GM12864 (cell line): ENCODE measurements at places on chromosomes 7 and 10.

DNA sequence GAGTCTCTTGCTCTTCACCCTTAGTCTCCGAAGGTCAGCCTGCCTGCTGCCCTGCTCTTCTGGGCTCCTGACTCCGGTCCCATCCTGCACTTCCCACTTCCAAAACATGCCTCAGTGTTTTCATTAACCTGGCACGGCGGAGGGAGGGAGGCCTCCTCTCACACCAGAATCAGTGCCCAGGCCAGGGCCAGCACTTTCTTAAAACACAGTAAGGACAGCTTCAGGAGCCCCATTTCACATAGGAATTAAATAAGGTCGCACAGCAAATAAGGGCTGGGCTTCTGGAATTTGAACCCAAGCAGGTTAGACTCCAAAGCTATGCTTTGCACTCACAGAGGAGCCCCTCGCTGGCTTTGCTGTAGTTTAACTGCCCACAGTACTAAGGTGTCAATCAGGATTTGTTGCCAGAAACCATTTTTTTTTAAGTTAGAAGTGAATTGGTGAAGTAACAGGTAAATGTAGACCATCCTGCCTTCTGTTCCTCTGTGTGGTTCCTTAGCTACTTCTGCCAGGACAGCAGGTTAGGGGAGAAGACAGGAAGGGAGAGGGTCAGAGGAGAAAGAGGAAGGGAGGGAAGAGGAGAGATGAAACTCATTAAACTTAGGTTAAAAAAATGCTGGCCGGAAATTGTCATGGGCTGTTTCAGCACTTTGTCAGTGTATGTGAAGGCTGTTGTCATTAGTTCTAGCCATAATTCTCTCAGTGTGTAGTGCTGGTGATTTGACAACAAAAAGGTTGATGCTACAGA is 1.1 kb downstream of the RASSF4 start:
- DNase-seq = no peak

- DNase-seq = no peak
Observed at GRCh38 chr7:134907639-134908038, 78.7 kb upstream of the AGBL3 start.

DNA sequence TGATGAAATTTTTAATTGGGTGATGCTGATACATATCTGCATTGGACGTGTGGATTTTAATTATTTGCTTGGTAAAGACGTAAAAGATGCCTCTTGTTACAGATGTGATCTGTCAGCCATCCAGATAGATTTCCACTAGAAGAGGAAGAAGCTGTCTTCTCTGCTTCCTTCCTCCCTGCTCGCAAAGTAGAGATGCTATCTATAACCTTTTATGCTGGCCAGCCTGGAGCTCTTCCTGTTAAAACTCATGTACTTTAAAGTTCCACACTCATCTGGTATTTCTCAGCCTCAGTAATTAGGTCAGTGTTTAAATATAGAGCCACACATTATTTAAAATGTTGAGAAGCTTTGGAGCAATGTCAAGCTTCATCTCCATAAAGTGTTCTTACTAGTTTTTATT is 51.2 kb upstream of the TMEM229A start:
- DNase-seq = no peak

GRCh38 chr10:1339396-1339795 is 283.2 kb downstream of the WDR37 start:
- DNase-seq = no peak

DNA sequence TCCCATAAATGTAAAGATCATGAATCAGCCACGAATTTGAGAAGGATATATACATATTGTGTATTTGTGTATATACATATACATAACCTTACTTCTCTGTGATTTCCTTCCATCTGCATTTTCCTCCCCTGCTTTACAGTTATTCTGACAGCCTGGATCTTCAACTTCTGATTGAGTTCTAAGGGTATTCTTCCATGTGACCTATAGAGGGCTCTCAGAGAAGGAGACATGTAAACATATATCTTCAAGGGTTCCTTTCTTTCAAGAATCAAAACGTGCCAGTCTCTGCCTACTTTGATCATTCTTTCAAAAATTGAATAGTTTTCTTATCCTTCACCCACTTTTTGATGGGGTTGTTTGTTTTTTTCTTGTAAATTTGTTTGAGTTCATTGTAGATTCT is 453.7 kb upstream of the POT1 start:
- no peak for DNase-seq

DNA sequence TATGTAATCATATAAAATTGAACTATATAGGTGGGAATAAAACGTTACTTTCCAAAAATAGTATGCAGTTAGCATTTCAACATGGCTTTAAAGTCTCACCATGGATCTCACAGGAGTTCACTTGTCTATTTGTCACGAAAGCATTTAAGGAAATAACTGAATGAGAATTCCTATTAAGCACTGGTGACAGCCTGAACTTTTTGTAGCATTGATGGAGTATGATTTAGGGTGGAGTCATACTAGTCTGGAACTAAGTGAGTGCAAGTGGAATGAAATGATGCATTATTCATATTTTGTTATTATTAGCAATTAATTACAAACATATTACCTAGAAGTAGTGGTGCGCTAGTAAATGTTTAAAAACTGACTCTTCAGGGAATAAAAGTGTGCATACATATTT is 26.0 kb upstream of the HIBADH start:
- no peak for DNase-seq

DNA sequence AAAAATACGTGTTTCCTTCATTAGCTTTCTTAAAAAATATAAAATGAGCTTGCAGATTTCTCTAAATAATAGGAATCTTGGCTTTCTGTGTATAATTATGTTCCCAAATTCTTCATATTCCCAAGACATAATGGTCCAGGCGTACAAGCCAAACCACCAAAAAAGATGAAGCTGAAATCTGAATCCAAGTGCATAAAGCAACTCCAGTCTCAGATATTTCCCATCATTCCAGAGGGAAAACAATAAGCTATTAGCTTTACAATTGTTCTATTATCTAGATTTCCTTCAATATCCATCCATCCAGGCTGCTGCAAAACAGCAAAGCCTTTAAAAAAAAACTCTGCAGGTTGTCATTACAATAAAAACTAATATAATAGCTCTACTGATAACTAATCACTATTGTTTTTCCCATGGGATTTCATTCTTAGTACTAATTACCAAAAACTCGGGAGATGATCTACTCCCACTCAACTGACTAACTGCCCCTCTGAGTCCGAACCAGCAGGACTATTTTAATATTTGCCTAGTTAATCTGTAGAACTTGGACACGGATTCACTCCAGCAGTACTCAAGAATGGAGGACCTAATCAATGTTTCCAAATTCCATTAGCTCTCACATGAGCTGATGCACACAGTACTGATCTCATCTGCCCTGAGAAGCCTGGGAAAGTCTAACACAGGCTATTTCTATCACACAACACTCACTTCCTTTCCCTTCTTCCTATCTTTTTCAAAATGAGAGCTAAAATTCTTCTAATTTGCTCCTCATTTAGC is 108.9 kb upstream of the ASAH2 start:
- DNase-seq = no peak

- peak; percentile 30 for DNase-seq
Observed at GRCh38 chr10:95392681-95393164, 101.9 kb upstream of the PDLIM1 start.

DNA sequence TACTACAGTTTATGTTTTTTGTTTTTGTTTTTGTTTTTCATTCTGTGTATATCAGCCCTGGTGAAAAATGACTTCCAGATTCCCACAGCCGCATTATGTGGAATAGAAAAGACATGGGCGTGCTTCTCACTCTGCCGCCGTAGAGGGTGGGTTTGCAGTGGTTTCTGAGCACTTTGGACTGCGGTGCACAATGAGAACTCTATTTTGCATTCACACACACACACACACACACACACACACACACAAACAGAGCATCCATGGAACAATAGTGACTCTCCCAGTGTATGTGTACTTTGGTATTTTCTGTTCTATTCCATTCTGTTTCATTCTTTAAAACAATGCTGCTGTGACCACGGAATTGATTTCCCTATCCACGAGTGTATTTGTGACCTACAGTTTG is 657.3 kb upstream of the FOXK1 start:
- DNase-seq = no peak

DNA sequence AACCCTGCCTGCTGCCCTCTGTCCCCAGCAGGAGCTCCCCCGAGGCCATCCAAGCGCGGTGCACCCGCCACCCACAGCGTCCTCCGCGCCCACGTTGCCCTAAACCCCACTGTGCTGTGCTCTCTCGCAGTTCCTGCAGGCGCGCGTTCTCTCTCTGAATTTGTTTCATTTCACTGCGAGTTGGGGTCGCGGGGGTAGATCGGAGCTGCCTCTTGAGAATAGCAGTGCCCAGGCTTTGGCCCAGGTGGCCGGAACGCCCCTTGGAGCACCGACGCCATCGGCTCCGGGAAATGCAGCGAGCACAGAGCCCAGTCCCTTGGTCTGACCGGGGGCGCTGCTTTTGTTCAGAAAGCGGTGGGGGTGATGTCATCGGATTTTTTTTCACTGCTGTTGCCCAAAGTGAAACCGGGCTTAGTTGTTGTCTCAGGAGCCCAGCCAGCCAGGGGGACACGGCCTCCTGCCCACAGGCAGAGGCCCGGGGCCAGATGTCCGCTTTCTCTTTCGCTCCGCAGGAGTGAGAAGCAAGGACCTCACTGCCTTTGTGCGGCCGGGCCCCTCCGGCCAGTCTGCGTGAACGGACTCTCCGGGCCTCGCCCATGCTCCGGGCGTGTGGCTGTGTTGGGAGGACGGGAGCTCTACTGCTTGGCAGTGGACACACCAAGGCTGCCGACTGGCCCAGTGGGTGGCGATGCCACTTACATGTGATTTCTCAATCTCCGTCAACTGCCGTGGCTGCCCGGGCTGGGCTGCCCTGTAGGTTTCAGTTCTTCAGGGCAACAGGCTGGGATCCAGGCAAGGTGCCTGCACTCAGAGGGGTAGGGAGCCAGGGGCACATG is 43.1 kb downstream of the FOXK1 start:
- DNase-seq = no peak

DNA sequence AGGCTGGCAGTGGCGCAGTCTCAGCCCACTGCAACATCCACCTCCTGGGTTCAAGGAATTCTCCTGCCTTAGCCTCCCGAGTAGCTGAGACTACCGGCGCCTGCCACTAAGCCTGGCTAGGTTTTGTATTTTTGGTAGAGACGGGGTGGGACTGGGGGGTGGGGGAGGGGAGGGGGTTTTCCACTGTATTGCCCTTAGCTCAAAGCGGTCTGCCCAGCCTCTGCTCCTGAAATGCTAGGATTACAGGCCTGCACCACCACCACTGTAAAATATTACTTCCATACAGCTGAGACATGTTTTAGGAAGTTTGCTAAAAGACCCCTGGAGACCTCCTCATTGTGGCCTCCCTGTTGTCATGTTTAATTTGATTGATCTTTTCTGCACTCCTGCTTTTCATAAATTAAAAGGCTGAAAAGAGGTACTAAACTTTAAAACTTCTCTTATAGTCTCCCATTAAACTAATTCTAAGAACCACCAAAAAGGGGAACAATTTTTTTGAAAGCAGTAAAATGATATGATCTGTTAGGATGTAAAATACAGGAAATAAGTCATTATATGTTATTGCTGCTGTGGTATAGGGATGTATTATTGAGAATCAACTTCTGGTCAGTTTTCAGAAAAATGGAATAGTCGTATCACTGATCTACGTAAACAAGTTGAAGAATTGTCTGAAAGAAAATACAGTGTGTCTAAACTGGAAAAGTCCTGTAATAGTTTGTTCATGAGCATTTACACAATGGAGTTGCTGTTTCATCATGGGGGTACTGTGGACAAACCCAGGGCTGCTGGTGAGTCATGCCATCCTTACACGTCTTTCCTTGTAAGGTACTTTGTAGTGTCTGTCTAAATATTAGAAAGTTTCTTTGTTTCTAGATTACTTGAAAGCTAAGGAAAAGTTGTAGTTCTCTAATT is 72.9 kb upstream of the TMEM248 start:
- no peak for DNase-seq
